ENCODE measurements at places on chromosomes 3 and 15.

DNA sequence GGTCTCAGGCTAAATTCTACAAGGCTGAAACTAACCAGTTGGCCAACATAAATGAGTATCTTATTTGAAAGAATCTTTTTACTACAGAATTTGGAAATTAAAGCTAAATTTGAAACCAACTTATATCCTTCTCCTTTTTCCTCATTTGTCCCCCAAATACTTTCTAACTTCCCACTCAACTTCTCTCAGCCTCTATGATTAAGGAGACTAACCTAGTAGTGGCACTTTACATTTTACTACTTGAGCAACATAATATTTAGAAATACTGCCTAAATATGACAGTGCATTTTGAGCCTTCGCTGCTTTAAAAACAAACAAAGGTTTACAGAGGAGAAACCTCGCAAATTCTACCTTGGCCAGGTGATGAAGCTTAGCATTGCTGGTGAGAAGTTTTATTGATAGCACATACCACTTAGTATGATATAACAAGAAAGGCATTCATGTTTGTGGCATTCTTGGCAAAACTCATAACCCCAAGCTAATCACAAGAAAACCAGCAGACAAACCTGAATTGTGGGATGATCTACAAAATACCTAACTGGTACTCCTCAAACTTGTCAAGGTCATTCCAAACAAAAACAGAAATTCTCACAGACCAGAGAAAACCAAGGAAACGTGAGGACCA is 432.1 kb upstream of the CFAP20DC start:
- DNase-seq, result no peak

GRCh38 chr3:95272781-95273180 is 1209.9 kb downstream of the NSUN3 start:
- DNase-seq, result no peak

DNA sequence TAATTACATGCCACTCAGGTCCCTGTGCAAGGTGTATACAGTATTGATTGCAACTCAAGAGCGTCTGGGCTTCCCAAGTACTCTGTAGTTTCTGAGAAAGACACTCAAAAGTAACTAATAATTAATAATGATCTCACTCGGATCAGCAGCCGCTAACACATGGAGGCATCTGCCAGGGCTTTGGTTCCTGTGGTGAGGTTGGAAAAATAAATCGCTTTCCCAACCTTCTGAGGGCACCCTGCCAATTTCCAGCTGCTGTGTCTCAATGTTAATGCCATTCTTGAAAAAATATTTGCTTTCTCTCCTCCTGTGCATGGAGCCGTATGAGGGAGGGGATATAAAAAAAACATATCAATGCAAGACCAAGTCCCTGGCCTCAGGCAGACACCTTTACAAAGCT is 116.5 kb upstream of the SLC2A2 start:
- no peak for DNase-seq

- no peak for DNase-seq
Observed at GRCh38 chr3:8497582-8497981, 4.0 kb upstream of the LMCD1 start.

GRCh38 chr3:8446845-8447244 is 54.8 kb upstream of the LMCD1 start:
- DNase-seq, result no peak

- no peak for DNase-seq
Observed at GRCh38 chr3:194536871-194537637, 50.3 kb upstream of the ATP13A3 start.

DNA sequence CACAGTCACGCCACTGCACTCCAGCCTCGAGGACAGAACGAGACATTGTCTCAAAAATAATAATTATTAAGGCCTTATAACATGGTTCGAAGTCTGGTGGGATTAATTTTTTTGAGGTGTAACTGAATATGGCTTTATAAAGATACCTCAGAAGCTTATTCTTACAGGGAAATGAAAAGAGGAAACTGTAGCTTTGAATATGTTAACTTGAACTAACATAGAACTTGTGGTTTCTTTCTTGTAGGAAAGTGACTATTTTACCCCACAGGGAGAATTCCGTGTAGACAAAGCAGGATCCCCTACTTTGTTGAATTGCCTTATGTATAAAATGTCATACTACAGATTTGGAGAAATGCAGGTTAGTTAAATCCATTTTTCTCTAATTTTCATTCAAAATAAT is 96.3 kb downstream of the STT3B start:
- no peak for DNase-seq
